ENCODE measurements at places on chromosomes 7 and 10.

DNA sequence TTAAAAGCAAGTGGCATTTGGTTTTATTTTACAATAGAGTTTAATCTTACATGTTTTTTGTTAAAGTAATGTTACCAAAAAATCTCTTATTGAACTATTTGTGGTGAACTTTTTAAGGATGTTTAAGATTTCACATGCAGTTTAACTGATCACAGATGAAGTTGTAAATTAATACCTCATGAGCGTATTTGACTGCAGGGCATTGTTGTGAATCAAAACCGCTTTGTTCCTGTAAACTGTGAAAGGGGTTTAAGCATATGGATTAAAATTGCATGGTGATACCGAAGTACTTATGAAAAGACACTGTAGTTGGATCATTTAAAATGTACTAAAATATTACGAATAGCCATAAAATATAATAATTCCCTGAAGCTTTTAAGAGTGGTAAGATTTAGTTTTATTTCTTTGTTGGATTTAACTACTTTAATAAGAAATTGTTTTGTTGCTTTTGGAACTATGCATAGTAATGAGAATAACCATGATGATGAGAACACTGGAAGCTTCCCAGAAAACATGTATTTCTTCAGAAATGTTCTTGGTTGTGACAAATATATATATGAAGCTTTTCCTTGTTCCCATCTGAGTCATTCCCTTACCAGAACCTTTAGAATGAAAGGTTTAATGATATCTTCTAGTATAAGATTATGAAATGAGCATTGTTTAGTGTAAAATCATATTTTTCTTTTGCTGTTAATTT is 131.3 kb downstream of the ADK start:
- DNase-seq, result no peak

DNA sequence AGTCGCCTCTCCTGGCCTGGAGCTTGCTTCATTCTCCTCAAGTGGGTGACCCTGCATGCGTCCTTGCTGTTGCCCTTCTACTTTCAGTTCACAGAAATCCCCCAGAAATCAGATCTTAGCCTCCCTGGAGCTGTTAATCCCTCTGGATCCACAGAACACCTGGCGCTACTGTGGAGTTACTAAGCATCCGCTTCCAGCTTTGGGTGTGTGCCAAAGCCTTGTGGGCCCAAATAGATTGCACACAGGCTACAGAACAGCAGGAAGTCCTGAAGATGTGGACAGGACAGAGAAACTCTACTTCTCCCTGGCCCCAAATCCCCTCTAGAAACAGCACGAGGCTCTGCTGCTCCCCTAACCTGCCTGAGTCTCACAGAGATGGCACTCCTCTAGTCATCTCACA is 36.6 kb upstream of the PDLIM1 start:
- DNase-seq, result no peak

DNA sequence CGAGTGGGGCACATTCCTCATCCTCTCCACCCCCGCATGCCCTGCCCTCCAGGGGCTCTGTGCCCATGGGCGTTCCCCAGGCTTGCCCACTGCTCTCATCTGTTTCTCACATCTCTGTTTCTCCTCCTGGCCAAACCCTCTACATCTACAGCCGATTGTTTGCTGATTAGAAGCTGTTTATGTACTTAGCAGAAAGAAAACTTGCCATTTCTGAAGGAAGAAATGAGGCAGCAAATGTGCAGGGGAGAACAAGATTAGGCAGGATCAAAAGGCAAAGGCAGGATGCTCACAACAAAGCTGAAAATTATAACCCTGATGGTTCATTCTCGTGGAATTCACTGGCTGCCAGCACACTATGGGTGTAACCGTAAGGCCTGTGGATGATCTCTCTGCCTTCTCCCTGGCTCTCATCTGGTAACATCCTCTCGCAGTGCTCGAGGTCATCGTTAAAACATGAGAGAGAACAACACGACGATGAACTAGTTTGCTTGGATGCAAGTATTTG is 111.6 kb upstream of the KLF14 start:
- no peak for DNase-seq

- DNase-seq, result peak; percentile 17
These were observed 28.0 kb downstream of the LMTK2 start for GRCh38 chr7:98134420-98135228.

DNA sequence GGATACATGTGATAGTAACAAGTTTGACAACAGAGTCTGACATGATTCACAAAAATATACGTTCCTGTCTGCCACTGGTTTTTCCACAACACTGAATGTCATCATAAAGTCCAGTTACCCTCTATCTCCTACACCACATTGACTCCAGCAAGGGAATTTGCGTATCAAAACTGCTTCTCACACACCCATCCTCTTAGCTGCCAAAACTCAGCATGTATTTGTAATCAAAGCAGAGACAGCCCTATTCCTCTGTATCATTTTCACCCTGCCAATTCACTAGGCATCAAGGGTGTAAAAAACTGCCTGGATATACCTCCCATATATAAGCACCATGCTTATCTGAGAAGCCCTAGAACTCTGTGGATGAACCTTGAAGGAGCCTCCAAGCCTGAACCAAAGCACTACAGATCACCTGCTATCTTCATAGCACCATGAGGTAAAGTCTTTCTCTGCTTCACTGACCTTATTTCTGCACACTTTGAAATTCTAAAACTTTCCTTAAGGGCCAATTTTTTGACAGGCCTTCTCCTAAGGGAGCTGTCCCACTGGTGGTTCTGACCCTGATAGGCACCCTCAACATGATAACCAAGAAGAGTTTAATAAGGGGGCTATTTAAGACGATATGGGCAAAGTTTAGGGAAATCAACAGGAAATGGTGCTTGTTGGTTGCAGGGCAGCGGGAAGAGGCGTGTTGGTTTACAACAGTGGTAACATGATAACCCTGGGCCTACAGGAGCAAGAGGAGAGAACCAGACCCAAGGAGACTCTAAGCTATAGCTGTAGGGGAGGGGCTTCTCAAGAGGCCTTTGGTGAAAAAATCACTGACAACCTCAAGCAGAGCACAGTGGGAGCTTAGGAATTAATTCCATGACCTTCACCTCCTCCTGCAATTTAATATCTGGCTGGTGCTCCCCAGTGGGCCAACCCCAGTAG is at the start of gene IFIT1B:
Gene IFIT1B (plus strand): TSS at position 352 of the 933 bp plus-strand sequence. CDS start 80 bp downstream, at position 432.
- DNase-seq, result no peak

GRCh38 chr7:71612911-71613310 is 481.0 kb downstream of the GALNT17 start:
- no peak for DNase-seq

- no peak for DNase-seq
These were observed 972.6 kb downstream of the KCNMA1 start for GRCh38 chr10:76665029-76665428.

Data from Kasumi-1 (cell line).